ENCODE measurements at places on chromosomes 12 and 14. TPM values are rescaled to one million over a fixed set of nuclear protein-coding genes. Genes with fewer than 3 reads are reported as not detected.

CDH24 gene
- total RNA-seq = 4.2 TPM

REM2 gene
- total RNA-seq = 0.33 TPM

NKX2-1 gene
- not detected for total RNA-seq

DTD2 gene
- 59.5 TPM for total RNA-seq

GLS2 gene
- total RNA-seq = 6.5 TPM

TEX52 gene
- not detected for total RNA-seq

PTPRR gene
- not detected for total RNA-seq

SLC24A4 gene
- 0.05 TPM for total RNA-seq

TRIM9 gene
- total RNA-seq = 0.14 TPM

DPF3 gene
- 1.9 TPM for total RNA-seq

PRB2 gene
- not detected for total RNA-seq

HOXC12 gene
- total RNA-seq = under 0.01 TPM

DACT1 gene
- 0.28 TPM for total RNA-seq

CDKN3 gene
- total RNA-seq = 38.1 TPM

CLEC4A gene
- not detected for total RNA-seq

DAO gene
- total RNA-seq = not detected

HAL gene
- 0.51 TPM for total RNA-seq

POMT2 gene
- total RNA-seq = 37.8 TPM

CELA1 gene
- not detected for total RNA-seq

FBLN5 gene
- 1.1 TPM for total RNA-seq

ARHGAP9 gene
- total RNA-seq = 1.4 TPM

LTB4R2 gene
- 26.2 TPM for total RNA-seq

ZC2HC1C gene
- total RNA-seq = 0.17 TPM

VDR gene
- 89.5 TPM for total RNA-seq

INHBE gene
- total RNA-seq = 1.0 TPM

NAB2 gene
- 33.8 TPM for total RNA-seq

MRPL52 gene
- 20.3 TPM for total RNA-seq

ANHX gene
- not detected for total RNA-seq

IQSEC3 gene
- not detected for total RNA-seq

LRRK2 gene
- 0.24 TPM for total RNA-seq

USP15 gene
- total RNA-seq = 62.0 TPM

Data from mammary epithelial cell (primary cell).